A549 (cell line): ENCODE measurements at places on chromosomes 1 and 21. TPM values are rescaled to one million over a fixed set of nuclear protein-coding genes. Genes with fewer than 3 reads are reported as not detected.

Gene SLC44A5
- 0.10 to 0.16 TPM (median 0.14 TPM) in 3 replicates for polyA plus RNA-seq

Gene CLCNKA
- 0.05 to 0.07 TPM (median 0.06 TPM) in 3 replicates for polyA plus RNA-seq

Gene CD5L
- polyA plus RNA-seq = not detected in 3 replicates

Gene AMY1B
- not detected in 3 replicates for polyA plus RNA-seq

Gene ZNF672
- polyA plus RNA-seq = 15.6 to 18.9 TPM (median 17.8 TPM) in 3 replicates

Gene CYP4X1
- polyA plus RNA-seq = 0.05 TPM in 1 of 3 replicates, not detected in the others

DNA sequence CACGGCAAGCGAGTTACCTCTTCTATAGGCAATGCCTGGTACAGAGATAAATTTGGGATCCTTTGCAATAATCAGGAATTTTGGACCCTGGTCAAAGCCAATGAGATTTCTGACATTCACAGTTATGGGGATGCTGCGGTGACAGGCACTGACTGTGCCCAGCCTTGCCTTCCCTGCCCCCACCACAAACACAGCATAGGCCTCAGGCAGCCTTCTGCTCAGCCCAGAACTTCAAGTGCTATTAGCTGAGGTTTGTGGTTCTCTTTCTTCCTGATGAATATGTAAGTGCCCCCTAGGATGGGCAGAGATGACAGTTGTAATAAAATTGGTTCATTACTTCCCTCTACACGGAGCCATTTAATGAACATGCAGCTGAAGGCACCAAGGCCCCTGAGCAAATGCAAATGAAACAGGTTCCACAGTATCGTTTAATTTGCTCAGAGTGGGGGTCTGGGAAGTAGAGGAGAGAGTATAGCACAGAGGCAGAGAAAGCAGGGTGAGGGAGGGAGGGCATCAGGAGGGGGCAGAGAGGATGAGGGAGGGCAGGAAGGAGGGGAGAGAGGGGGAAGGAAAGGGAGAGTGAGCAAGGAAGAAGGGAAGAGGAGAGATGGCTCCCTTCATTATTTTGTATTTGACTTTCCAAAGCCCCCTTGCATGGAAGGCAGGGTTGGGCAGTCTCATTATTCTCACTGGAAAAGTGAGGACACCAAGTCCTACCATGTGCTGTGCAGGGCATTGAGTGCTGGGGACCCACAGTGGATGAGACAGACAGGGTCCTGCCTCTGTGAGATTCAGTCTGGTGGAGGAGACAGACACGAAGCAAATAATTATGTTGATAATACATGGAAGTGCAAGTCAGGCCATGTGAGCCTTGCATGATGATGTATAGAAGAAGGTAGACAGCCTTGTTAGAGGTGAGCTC, 513.0 kb downstream of the PTPRU start:
- no peak for DNase-seq

GRCh38 chr1:164785841-164786534, 227.0 kb downstream of the PBX1 start:
- no peak for DNase-seq

DNA sequence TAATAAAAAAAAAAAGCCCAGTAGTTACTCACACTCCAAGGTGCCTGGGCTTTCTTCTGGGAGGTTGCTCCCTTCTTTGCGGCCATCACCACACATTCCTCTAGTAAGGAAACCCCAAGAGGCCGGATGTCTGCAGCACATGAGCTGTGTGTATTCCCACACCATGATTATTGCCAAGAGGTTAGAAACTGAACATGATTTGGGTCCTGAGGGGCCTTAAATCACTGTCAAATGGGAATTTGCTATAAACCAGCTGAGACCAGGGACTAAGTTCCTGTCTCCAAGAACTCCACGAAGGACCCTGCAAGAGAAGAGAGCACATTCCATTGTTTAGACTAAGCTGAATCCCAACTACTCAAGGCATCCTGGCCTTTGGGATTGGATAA, 85.3 kb upstream of the SSX2IP start:
- no peak for DNase-seq

- peak; percentile 47 for DNase-seq
These were observed 549.9 kb upstream of the RGS18 start for GRCh38 chr1:191608367-191608766.

DNA sequence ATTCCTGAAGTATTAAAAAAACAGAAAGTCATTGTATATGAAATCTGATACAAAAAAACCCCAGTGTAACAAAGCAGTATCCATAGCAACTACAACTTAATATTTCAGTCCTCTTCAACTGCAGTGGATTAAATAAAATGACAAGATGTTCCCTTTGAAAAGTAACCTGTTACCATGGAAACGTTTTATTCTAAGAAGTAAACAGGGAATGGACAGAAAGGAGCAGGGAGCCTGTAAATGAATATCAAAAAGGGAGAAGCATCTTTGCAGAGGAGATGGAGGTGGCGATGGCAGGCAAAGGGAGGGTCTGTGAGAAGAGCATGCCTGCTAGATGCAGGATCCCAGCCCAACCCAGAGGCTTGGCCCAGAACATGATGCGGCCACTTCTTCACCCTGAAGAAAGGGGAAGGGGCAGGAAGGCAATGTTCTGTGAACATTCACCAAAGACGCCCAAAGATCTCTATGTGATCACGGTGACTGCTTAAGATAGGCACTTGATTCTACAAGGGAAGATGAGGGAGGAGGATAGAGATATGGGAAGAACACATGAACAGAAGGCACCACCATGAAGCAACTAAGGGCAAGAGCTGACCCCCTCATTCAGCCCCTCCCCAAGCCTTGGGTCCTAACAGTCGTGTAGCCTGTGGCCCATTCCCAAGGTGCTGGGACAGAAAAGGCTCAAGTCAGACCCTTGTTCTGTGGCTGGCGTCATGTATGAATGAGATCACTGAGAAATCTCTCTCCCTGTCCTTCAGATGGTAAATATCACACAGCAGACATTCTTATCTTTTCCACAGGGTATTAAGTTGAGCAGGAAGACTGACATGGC, 200.0 kb downstream of the SLC45A1 start:
- no peak for DNase-seq

- peak; percentile 25 for DNase-seq
These were observed 28.3 kb upstream of the PCBP3 start for GRCh38 chr21:45615145-45615711.

DNA sequence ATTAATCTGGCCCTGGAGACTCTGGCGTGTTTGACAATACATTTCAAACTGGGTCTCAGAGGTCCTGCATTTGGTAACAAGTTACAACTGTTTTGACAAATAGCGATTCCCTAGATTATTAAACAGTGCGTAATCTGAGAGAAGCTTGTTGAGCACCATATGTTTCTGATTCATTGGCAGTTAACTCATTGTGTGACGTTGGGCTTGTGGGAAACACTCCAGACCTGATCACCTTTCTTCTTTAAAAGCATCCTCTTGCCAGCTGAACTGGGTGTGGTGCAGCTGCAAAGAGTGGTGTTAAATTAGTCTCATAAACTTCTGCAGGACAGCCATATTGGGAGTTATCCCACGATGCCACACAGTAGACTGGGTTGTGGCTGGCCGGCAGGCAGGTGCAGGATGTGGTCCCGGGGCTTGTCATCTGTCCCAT, 82.7 kb downstream of the CDC7 start:
- no peak for DNase-seq

- no peak for DNase-seq
These were observed 1.5 kb upstream of the GABPB2 start for GRCh38 chr1:151069103-151069486.

DNA sequence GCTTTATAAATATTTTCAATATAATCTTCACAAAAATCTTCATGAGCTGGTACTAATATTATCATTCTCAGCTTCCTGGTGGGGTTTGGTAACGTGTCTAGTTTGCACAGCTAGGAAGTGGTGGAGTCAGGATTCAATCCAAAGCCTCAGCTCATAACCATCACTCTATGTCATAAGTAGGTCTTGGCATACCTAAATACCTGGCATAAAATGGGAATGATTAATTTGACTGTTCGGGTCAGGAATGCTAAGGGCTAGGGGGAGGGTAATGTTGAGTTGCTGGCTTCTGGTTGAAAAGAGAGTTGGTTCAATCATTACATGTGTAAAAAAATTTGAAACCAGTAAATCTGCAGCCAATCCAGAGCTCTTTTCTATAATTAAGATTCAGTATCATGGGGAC, 5.6 kb upstream of the SAMSN1 start:
- DNase-seq = no peak

DNA sequence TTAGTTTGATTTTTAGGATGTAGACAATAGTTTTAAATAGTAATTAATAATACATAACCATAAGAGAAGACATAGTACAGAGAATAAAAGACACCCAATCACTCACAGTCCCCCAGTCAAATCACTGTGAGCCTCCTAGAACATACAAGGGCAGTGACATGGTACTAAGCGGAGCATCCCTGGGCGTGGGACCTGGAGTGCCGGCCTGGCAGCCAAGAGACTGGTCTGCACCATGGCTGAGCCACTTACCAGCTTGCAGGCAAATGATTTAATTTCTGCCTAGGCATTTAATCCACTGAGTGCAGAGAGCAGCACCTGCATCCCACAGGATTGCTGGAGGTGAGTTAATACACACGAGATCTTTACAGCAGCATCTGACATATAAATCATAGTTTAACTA, 20.4 kb downstream of the SDHB start:
- DNase-seq = no peak

DNA sequence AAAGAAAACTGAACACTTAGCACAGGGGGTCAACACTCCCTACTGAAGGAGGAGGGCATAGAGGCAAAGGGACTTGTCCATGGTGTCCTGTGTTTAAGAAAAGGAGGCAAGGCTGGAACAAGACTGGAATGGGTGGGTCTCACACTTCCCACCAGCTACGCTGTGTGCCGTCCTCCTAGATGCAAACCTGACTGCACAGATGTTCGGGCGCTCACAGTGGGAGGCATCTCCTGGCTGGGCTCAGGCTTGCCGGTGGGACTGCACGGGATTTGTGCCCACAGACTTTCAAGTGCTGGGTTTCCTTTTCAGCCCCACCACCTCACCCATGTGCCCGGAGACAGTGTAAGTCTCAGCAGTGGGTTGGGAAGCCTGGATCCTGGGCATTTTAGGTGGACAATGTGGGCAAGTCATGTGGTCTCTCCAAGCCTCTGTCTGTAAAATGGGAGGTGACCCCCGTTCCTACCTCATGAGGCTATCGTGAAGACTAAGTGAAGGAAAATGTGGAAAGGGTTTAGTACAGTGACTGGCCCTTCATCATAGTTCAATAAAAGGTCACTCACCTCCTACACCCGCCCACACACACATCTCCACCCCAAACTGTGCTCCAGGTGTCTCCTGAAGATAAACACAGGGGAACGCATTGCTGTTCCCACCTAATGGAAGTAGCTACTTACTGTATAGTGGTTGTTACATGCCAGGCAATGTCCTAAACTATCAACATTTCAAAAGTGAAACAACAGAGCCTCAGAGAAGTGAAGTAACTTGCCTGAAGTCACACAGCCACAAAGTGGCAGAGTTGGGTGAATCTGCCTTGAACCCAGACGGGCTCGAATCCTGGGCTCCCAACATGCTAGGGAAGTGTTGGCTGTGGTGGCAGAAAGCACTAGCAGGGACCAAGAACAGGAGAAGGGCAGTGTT, 36.0 kb downstream of the ATP1A1 start:
- DNase-seq = no peak

GRCh38 chr21:18191139-18191538, 53.5 kb upstream of the CHODL start:
- DNase-seq = no peak

DNA sequence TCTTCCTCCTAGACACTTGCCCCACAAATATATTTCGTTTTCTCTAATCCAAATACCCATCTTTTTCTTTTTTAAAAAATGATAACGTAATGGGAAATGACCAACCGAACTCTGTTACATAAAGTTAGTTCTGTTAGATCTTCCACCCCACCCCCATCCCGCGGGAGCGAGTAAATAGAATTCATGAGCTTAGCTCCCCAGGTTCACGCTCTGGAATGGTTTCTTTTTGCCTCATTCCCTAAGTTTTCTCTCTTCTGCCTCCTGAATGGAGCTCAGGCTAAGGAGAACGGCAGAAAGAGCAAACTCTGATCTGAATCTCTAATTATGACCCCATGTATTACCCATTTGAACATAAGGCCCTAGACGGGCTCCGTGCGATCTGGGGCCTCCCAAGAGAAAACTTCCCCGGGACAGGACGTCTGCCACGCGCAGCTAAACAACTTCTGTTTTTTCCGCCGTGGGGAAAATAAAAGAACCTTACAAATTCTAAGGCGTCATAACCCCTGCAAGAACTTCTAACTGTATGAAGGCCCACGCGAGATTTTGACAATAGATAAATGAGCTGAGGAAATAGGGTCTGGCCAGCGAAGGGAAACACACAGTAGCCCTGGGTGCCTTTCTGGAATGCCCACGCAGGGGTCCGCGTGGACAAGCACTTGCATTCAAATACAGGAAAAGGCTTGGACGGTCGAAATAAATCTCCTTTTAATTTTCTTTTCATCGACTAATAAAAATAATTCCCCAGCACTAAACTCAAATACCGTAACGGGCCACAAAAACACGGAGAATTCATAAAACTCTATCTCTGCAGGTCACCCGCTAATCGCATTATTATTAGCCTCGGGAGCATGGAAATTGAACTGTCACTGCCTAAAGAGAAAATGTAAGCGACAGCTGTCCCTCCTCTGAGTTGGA, 2.2 kb downstream of the TBX15 start:
- DNase-seq = no peak

- no peak for DNase-seq
These were observed 61.7 kb downstream of the ARID4B start for GRCh38 chr1:235266325-235266724.

- DNase-seq = no peak
These were observed 14.1 kb downstream of the DYRK1A start for GRCh38 chr21:37380349-37381323.

- DNase-seq = peak; percentile 8
These were observed 814 bp downstream of the MTARC2 start for GRCh38 chr1:220748936-220749335.
